ENCODE measurements at places on chromosomes 1 and 21.

DNA sequence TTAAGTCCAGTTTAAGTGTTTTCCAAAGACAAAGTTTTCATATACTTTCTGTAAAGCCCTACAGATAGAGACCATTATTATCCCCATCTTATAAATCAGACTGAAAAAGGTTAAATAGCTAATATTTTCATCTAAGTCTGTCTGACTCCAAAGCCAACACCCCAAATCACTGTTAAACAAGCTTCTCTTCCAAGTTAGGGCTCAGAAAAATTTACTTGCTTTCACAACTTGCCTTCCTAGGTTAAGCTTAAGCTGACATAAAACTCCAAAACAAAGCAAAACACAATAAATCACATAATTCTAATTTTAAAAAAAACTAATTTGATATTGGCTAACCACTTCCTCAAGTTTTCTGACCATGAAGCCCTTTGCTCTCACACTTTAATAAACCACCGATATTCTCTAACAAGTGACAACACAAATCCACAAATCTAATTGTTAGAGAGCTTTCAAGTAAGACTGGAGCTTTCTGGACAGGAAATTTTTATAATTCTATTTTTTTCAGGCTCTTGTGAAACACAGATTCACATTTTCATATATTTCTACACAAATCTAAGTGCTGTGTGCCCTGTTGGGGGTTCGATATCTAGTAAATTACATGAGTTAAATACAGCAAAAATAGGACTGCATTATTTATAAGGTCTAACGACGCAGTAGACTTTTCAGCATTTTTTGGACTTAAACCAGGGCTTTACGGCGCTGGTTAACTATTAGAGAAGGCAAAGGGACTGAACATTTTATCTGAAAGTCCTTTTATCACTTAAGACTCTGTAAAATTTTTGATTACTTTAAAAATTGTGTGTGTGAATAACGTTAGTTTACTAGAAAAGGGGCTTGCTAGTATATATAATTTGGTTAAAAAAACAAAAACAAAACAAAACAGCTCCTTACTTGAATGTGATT is 2.1 kb downstream of the GNG12 start:
- DNase-seq, result no peak

- no peak for DNase-seq
These were observed 45.7 kb upstream of the FOXD3 start for GRCh38 chr1:63276624-63277023.

GRCh38 chr1:203202431-203203245 is 16.1 kb upstream of the CHI3L1 start:
- DNase-seq, result no peak

- DNase-seq, result no peak
These were observed 79.0 kb downstream of the RUNX1 start for GRCh38 chr21:34970167-34970500.

DNA sequence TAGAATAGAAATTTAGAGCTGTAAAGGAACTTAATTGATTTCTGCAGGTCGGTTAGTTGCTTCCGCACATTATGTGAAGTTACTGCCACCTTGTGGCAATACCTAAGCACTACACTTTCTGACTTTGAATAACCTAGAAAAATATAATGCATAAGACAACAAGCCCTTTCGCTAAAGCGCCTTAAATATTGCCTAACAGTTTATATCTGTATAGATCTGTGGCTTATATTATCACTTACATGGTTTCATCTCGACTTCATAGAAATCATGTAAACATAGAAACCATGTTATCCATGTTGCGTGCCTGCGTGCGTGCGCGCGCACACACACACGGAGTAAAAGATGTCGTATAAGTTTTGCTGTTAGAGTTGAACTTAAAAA is 10.9 kb upstream of the IFI16 start:
- peak; percentile 48 for DNase-seq

- DNase-seq, result no peak
These were observed 13.4 kb downstream of the EPB41 start for GRCh38 chr1:28927648-28928313.

GRCh38 chr1:154353460-154353904 is 28.2 kb downstream of the ATP8B2 start:
- DNase-seq, result no peak

DNA sequence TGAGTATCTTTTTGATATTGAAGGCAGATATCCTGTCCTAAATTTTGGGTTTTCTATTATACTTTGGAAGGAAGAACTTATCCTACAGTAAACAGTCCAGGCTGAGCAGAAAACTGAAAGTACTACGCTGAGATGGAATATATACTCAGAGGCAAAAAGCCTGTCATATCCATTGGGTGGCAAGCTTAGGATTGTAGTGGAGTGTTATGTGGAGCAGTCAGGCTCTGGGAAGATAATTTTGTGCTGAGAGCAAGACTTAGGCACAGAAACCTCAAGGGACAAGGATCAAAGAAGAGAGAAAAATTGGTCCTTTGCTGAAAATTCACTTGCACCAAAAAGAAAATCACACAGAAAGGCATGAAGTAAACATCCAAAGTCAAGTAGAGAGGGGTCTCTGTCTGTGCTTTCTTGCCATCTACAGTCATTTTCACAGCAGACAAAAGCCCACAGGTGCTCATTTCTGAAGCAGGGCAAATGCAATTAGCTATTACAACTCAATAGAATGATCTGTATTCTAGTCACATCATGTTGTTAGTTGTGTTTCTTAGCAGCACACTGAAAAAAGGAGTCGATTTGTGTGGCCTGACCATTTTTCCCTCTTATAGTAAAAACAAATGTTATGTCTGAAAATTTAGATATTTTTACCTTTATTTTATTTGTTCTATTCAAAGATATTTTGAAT is 38.5 kb downstream of the CRB1 start:
- DNase-seq, result no peak

GRCh38 chr21:35989138-35989735 is 71.1 kb downstream of the SETD4 start:
- DNase-seq, result no peak

DNA sequence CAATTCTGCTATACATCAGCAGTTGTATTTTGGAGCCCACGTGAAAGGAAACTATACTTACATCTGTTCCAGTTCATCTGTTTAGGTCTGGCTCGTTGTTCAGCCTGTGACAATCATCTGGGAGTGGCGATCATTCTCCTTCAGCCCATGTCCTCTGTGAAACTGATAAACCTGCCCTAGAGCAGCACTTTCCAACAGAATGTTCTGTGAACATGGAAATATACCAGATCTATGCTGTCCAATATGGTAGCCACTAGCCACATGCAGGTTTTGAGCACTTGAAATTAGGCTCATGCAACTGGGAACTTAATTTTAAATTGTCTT is 24.5 kb upstream of the COQ8A start:
- DNase-seq, result no peak

DNA sequence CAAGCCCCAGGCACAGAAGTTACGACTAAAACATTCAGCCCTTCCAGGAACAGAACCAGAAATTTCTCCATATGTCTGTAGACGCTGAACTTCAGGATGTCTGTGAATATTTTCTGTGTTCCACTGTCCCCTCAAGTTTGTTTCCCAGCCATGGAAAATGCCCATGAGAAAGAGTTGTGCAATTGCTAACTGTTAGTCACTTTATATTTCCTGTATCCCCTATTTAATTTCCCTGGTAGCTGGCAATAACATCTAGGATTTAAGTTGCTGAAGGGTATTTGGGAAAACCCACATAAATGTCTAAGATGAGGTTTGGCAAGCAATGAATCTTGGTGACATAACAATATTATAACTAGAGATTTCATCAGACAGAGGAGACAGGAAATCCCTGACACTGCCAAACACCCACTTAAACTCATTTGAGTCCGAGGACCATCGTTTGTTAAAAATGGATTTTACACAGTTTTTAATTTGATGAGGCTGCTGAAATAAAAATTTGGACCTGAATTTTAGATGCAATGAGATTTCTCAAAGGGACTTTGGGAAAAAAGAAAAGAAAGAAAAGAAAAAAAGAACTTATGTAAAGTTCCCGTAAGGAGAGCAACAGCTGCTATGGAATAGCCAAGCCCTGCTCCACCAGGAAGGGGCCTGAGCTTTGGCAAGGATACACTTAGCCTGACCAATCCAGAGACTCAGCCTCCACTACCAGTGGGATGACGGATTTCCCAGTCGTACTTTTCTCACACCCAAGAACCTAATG is 21.8 kb upstream of the ERRFI1 start:
- no peak for DNase-seq

- DNase-seq, result no peak
These were observed 18.2 kb upstream of the AHCTF1 start for GRCh38 chr1:246949956-246950355.

- no peak for DNase-seq
These were observed 2.3 kb upstream of the RGS13 start for GRCh38 chr1:192633533-192634253.

DNA sequence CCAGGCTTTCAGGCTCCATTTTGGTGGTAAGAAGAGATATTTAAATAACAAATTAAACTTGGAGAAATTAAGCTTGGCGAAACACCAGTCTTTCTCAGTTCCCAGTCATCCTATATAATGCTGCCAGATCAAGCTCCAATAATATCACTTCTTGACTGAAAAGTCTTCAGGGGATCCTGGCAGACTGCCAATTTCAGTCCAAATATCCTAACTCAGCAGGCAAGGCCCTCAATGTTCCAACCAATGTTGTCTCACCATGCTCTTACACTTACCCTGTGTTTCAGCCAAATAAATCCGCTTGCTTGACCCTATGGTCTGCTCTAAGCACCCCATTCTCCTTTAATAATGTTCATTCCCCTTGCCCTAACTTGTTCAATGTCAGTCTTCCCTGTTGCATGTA is 39.9 kb upstream of the BCL10 start:
- DNase-seq, result no peak

DNA sequence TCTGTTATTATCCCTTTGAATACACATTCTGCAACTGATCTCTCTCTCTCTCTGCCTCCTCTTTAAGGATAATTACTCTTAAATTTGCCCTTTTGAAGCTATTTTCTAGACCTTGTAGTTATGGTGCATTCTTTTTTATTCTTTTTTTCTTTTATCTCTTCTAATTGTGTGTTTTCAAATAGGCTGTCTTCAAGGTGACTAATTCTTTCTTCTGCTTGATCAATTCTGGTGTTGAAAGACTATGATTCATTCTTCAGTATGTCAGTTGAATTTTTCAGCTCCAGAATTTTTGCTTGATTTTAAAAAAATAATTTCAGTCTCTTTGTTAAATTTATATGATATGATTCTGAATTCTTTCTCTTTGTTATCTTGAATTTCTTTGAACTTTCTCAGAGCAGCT is 95.6 kb upstream of the GPR52 start:
- DNase-seq, result no peak

GRCh38 chr1:165452336-165453130 is 7.6 kb upstream of the RXRG start:
- no peak for DNase-seq

- DNase-seq, result no peak
These were observed 94.2 kb upstream of the HOOK1 start for GRCh38 chr1:59720326-59721115.

DNA sequence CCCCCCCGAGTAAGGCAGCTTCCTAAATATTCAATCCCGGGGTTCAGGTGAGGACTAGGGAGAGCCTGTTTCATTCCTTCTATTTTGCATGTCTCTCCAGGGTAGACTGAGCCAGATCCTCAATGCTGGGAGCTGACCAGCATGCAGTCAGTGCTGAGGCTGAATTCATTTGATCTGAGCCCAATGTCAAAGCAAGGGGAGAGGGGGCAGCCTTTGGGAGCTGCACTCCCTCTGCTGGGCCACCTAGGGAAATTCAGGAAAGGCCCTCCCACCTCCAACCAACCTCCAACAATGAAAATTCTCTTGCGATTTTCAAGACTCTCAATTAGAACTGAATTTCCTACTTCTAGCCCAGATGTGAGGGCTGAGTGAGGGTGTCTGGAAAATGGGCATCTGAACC is 371.2 kb downstream of the NPHP4 start:
- DNase-seq, result no peak

GRCh38 chr1:177255411-177255810 is 84.7 kb downstream of the BRINP2 start:
- no peak for DNase-seq

DNA sequence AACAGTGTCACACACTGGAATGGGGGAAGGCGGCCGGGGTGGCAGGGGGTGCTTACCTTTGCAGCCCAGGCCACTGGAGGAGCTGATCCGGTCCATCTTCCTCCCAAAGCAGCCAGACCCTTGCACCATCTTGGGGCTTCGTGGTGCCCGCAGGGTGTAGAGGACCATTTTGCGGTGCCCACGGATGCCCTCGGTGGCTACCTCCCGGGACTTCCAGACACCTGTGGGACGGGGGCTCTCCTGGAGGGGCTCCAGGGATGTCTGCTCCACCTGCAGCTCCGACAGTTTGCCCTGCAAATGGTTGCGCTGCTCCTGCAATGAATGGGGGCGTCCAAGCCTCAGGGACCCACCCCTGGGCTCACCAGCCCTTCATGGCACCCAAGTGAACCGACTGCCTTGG is 587 bp downstream of the NPPB start:
- no peak for DNase-seq

GRCh38 chr1:13823936-13824335 is 123.9 kb downstream of the PRDM2 start:
- DNase-seq, result no peak

- DNase-seq, result no peak
These were observed 38.0 kb downstream of the LAMC1 start for GRCh38 chr1:183061194-183061593.

DNA sequence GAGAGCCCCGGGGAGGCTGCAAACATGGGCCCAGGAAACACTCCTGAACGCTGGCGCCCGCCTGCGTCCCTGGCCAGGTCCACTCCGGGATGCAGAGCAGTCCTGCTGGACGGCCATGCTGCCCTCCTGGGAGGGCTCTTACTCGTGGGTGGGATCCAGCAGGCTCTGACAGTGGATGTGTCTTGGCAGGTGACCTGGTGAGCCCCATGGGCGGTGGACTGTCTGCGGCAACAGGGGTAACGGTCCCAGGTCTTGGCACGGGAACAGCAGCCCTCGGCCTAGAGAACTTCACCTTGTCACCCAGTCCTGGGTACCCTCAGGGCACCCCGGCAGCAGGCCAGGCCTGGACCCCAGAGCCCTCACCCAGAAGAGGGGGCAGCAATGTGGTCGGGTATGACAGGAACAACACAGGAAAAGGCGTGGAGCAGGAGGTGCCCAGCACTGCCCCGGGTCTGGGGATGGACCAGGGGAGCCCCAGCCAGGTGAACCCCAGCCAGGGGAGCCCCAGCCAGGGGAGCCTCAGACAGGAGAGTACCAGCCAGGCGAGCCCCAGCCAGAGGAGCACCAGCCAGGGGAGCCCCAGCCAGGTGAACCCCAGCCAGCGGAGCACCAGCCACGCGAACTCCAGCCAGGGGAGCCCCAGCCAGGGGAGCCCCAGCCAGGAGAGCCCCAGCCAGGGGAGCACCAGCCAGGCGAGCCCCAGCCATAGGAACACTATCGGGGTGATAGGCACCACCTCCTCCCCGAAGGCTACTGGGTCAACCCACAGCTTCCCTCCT is 39.8 kb downstream of the UMODL1 start:
- DNase-seq, result no peak

- no peak for DNase-seq
These were observed 1.8 kb downstream of the ALPL start for GRCh38 chr1:21510885-21511578.

- DNase-seq, result peak; percentile 90
These were observed at the start of gene STPG1 for GRCh38 chr1:24413350-24414163. Gene STPG1 (minus strand): TSS chr1:24413782. CDS start chr1:24401388, 12,394 bp downstream.
